Fibroblast of gingiva (primary cell): ENCODE measurements at places on chromosomes 7 and 10.

GRCh38 chr10:8121201-8121890, 66.9 kb downstream of the GATA3 start:
- DNase-seq: no peak

- peak; percentile 83 for DNase-seq
Observed at GRCh38 chr10:112959207-112959838, 9.3 kb downstream of the TCF7L2 start.

- DNase-seq: no peak
Observed at GRCh38 chr7:97601931-97602457, 129.9 kb upstream of the TAC1 start.

- peak; percentile 75 for DNase-seq
Observed at GRCh38 chr7:81767926-81768325, 1.9 kb downstream of the HGF start.
